PC-3 (cell line): ENCODE measurements at places on chromosomes 2 and 18.

GRCh38 chr2:236642584-236643291 is 73.1 kb downstream of the ACKR3 start:
- peak; percentile 32 for DNase-seq

- no peak for DNase-seq
Measured at GRCh38 chr2:215149894-215150293, 11.5 kb upstream of the ABCA12 start.

DNA sequence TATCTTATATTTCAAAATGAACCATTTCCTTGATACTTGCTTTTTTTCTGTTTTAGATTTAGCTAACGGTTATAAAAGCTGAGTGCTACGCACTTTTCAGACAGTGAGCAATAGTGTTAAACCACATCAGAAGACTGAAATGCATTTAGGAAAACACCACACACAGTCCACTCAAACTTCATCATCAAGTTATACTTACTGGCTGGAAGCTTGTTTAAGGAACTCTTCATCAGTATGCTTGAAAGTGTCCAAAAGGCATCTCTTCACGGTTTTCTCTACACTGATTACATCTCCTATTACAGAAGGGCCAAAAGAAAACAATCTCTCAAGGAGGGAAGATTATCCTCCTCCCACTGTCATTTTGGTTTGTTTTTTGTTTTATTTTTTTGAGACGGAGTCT is 19.7 kb downstream of the ILKAP start:
- DNase-seq: no peak

DNA sequence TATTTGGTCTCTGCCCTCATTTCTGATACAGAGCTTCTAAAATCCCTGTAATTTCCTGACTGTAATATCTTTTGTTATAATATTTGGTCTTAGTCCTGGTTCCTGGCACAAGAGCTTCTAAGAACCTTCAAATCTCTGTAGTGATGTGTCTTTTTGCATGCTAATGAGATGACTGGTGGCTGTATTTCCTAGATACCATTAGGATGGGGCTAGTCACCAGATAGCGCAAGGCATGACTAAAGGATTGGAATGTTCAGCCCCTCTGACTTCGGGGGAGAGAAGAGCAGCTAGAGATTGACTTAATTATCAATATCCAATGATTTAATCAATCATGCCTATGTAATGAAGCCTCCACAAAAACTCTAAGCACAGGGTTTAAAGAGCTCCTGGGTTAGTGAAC is 620.8 kb upstream of the ACVR2A start:
- DNase-seq: peak; percentile 25

DNA sequence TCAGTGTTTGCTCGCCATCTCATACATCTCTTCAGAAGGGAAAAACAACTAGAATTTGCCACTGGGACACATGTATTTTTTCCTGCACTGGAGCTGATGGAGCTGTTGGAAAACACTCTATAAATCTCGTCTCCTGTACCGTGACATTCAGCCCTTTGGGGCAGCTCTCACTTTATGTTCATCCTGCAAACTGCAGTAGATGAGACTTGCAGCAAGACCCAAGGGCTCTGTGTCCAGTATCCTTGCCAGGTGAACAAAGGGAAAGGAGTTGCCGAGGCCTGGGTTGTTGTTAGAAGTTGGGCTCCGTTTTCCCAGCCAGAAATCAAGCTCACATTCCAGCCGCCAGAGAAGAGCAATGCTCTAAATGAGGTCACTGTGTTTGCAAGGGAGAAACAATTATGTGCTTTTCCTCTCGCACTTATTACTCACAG is 285.1 kb downstream of the SLC4A3 start:
- DNase-seq: no peak

DNA sequence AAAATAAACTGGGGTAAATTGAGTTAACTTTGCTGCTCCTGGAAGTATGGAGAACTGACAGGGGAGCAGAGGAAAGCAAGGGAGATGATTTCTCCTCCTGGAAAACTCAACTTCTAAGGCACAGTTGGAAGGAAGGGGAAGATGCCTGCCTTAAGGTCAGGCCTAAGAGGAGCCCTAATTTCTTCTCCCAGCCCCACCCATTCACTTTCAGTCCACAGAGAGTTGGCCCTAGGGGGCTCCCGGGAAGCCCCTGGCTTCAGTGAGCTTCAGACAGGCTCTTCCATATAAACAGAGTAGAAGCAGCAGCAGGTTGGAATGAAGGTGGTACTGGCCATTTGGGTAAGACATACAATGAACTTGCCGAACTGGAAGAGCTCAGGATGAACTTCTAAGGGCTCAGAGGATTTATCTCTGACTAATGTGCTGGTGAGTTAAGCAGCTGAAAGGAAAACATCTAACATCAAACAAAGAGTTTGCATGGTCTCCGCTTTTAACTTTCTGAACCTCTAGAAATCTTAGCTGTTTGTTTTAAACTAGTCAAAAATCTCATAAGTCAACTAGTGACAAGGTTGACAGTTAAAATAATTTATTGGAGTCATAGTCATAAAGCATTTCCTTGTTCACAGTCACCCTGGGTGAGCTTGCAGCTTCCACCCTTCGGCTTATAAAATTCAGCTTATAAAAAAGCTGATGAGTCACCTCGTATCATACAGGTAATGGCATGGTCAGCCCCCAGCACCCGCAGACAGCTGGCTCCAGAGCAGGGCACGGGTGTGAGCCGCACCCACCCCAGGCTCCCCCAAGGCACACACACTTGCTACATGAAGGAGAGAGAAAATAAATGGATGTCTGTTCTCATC is 9.8 kb downstream of the MALL start:
- DNase-seq: peak; percentile 99

DNA sequence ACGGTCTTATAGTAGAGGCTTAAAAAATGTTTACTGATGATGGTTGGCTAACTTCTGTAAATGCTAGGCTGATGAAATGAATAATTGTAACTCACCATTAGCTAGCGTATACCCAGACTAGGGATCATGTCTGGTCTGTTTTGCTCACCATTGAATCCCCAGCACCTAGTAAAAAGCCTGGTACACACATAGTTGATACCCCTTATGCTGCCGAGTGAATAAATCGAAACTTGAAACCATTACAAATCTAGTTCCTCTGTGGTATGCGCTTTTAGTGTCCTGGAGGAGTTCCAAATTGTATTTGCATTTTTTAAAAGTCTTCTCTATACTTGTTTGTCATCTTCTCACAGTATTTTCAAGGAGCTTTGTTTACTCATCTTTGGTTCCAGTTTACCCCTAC is 1.3 kb downstream of the TAF1B start:
- peak; percentile 57 for DNase-seq

- no peak for DNase-seq
Measured at GRCh38 chr2:217121565-217121964, 261.7 kb upstream of the TNP1 start.

- DNase-seq: peak; percentile 75
Measured at GRCh38 chr2:54613794-54614257, 109.6 kb upstream of the EML6 start.

DNA sequence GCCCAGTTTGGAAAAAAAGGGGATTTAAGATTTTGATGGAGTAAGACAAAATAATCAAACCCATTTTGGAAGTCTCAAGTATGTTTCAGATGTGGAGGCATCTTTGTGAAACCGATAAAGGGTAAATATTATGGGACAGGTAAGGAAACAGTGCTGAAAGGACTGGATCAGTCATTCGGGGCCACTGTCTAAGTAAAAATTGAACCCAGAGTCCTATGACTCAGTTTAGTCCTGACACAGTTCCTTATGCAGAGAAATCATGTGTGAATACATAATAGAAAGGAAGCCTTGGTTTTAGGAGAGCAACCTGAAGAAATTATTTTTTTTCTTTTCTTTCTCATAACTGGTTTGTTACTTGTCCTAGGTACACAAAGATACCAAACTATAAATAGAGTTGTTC is 15.4 kb upstream of the ZEB2 start:
- no peak for DNase-seq

DNA sequence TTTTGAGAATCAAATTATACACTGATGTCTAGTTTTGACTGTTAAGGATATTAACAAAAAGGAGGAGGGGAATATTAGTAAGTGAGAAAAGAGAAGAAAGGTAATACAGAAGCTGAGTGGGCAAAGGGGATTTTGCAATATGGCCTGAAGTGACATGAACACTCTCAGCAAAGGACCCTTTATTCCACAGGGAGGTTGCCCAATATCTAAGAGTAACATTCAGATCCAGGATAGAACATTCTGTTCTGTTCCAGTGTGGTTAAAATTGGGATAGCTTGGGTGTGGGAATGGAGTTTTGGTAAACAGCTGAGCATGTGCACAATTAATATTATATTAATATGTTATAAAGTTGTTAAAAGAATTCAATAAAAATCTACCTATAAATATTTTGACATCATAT is 120.1 kb downstream of the ZNF385B start:
- DNase-seq: no peak

GRCh38 chr2:134468776-134469175 is 214.9 kb downstream of the MGAT5 start:
- no peak for DNase-seq

GRCh38 chr18:54765636-54766375 is 62.5 kb upstream of the RAB27B start:
- peak; percentile 76 for DNase-seq

DNA sequence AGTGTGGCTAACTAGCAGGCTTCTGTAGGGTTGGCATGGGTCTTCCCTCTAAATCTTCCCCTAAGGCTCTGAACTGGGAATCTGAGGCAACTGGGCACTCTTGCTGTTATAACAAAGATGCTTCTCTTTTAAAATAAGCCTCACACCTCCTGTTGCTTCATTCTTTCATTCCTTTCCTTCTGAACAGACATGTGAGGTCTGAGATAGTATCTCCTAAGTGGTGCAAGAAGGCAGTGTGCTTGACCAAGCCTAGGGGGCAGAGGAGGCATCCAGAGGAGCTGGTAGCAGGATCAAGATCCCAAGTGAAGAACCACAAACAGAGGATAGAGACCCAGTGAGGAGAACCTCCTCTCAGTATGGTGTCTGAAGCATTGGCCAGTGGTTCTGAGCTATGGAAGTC is 90.9 kb downstream of the TTC27 start:
- DNase-seq: no peak

- DNase-seq: no peak
Measured at GRCh38 chr2:233312874-233313273, 5.3 kb downstream of the SAG start.

- DNase-seq: no peak
Measured at GRCh38 chr2:20448246-20448976, 1.5 kb downstream of the RHOB start.

DNA sequence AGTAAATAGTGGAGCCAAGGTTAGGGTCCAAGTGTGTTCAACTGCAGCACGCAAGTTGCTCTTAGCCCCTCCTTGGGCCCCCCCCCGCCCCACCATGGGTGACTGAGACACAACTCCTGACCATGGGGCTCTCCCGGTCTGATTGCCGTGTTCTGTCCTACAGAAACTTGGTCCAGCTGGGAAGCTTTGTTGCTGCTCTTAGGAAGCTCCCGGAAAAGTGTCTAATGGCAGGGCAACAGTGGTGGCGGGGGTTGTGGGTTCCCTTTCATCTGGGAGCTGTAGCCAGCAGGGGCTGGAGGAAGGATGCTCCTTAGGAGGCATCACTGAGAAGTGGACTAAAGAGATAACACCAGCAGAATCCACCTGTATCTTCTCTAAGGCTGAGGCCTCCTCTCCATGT is 111.1 kb downstream of the CYP26B1 start:
- DNase-seq: no peak

DNA sequence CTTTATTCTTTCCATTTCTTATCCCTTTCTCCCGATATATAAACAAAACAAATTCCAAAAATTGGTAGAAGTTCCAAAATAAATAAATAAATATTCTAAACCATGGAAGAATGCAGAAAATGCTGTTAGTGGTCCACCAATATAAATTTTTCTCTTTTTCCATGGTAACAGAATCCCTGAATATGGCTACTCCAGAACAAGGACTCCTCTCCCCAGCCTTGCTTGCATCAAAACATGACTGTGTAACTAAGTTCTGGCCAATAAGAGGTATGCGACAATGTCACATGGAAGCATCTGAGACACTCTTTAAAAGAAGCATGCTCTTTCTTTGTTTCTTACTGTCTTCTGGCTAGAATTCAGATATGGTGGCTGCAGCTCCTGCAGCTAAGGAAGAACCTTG is 325.1 kb upstream of the TANK start:
- DNase-seq: no peak

DNA sequence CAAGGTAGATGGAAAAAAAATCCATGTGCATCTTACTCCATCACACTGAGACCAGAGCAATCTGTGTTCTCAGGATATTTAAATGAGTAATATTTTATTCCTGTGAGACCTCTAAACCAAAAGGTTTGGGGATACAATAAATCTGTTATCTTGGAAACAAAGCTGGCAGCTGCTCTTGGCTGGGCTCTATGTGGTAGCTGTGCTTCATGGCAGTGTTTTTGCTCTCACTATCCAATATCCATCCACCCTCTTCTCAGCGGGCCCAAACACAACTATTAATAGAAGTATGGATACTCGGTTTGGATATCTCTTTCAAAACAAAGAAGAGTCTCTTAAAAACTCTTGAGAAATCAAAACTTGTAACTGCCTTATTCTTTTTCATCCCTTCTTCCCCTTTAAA is 244.9 kb upstream of the RAB12 start:
- DNase-seq: no peak

GRCh38 chr18:47206945-47207637 is 30.9 kb upstream of the IER3IP1 start:
- no peak for DNase-seq

GRCh38 chr18:57698571-57699276 is 77.1 kb upstream of the NARS1 start:
- peak; percentile 42 for DNase-seq

DNA sequence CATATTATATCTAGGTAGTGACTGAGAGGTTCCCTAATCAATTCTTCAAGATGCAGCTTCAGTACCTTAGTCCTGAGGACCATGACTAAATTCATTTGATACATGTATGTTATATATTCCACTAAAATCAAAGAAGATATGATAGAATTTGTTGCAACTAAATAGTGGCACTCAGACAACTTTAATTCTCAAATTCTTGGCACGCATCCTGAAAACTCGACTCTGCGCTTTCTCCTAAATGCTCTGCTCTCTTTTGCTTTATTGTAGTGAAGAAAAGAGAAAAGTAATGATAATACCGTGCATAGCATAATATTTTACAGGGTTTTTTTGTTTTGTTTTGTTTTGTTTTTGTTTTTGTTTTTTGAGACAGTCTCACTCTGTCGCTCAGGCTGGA is 475.3 kb downstream of the ARHGAP15 start:
- DNase-seq: no peak

DNA sequence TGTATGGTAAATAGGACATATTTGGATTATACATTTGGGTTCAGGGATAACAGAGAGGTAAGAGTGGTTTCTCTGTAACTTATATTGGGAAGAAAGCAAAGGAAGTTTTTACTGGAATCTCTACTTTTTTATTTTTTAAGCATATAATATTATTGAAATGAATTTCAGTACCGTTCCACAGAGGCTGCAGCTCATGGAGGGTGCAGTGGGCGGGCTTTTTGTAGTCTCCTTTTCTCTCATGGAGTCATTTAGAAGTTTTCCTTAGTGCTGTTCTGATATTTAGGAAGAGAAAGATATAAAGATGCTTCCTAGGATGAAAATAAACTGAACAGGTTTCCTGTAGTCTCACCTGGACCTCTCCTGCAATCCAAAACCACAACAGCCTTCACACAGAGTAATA is 1153.3 kb upstream of the TMEFF2 start:
- no peak for DNase-seq
